ENCODE measurements at places on chromosomes 2 and 18.
A peak's percentile ranks its signal among the peaks of the same experiment; 100 is the strongest.

DNA sequence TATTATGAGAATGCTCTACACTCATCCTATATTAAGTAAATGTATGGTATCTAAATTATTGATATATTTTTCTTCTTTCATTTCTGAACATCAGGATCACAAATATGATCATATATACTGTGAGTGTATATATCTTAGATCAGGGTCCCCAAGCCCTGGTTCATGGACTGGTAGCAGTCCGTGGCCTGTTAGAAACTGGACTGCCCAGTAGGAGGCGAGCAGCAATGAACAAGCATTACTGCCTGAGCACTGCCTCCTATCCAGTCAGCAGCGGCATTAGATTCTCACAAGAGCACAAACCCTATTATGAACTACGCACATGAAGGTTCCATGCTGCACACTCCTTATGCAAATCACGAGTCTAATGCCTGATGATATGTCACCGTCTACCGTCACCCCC lies 1247.1 kb upstream of the NXPH2 start:
- no peak for DNase-seq

- no peak for DNase-seq
These were observed 124.9 kb downstream of the RDH14 start for GRCh38 chr2:18435426-18436037.

DNA sequence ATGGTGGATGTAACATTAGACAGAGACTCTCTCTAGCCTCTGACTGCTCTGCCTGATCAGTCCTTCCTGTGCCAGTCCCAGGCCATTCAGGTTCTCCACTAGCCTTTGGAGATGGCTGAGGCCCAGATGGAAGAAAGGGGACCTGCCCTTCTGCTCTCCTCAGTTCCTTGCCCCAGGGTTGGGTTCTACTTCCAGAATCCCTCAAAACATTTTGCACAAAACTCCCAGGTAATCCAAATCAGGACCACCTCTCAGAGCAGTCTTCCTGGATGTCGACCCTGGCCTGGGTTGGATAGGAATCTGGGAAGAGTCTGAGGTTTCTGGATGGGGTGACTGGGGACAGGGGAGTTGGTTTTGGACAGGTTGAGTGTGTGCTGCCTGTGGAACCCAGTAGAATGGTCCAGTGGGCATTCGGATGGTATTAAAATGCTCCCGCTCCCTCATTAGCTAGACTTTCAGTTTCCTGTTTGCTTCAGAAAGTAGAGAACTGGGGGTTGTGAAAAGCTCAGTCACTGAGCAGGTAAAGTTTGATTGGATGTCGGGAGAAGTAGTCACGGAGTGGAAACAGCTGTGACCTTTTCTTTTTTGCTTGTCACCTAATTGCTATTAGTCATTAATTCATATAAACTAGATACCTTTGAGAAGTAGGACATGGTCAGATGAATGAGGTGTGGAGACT lies 37.9 kb downstream of the DPYSL5 start:
- DNase-seq, result no peak

DNA sequence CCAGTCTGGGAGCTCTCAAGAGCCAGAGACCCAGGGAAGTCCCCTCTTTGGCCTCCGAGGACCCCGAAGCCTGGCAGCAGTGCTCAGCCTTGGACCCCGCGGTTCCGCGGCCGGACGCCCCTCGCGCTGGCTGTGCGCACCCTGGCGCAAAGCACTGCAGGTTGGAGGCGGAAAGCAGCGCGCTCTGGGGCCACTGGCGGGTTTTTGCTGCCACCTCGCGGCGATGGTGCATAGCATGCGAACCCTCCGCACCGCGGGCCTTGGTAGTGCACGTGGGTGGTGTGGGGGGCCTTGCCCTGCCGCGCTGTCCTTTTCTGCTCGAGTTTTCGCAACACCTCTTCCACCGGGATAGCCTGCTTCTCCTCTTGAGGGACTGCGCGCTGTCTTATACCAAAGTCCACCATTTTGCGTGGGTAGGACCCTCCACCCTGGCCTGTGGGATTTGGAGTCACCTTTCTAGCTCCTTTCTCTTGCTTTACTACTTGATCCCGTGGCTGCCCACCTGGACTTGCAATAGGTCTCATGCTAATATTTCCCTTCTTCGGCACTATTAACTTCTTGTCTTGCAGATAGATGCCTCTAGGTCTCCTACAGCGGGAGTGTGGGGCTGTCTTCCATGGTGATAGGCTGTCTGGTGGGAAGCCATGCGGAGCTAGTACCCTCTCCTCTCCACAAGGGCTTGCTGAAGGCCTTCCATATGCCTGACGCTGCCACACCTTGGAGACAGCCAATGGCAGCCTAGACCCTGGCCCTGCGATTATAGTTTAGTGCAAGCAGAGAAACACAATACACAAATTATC lies 14.3 kb downstream of the SIX3 start:
- peak; percentile 86 for DNase-seq

GRCh38 chr18:7637269-7637668 lies 70.2 kb downstream of the PTPRM start:
- DNase-seq, result no peak

Data from head of caudate nucleus (tissue), 42 donors.